ENCODE measurements at places on chromosomes 12 and 14. TPM values are rescaled to one million over a fixed set of nuclear protein-coding genes. Genes with fewer than 3 reads are reported as not detected.

DNA sequence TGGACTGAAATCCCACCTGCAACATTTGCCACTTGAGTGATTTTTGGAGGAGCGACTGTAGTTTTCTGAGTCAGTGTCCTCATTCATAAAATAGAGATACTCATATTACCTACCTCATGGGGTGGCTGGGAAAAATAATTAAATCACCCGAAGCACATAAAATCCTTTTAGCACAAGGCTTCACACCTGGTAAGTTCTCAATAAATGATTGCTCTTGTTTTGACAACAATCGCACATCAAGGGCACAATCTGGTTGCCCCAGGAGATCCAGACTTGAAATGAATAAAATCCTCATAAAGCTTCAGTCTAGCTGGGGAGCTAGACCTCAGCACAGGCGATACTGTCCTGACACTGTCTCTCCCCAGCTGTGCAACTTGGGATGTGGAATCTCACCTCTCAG is 76.0 kb upstream of the CCDC60 start:
- H3K4me3 ChIP-seq, result no peak overlapping the region
- no peaks in the 10 kb centered on the region for H3K4me1 ChIP-seq
- no peak overlapping the region for H3K27ac ChIP-seq
- no peak for DNase-seq
- H3K36me3 ChIP-seq, result no peaks in the 10 kb centered on the region

The TAS2R19 gene
- total RNA-seq, result 5.7 TPM

The KERA gene
- not detected for total RNA-seq

GRCh38 chr12:25793196-25793595 is 165.3 kb upstream of the RASSF8 start:
- no peaks in the 10 kb centered on the region for H3K4me1 ChIP-seq
- H3K36me3 ChIP-seq, result no peaks in the 10 kb centered on the region
- DNase-seq, result no peak
- H3K4me3 ChIP-seq, result no peak overlapping the region

The INHBC gene
- 0.17 TPM for total RNA-seq

- H3K27me3 ChIP-seq, result no peaks in the 10 kb centered on the region
- H3K36me3 ChIP-seq, result no peaks in the 10 kb centered on the region
- H3K4me3 ChIP-seq, result no peak overlapping the region
- no peak overlapping the region for H3K27ac ChIP-seq
Observed at GRCh38 chr12:47733142-47733541, 7.9 kb upstream of the ENDOU start.

GRCh38 chr12:27823038-27823437 is 43.0 kb upstream of the MANSC4 start:
- H3K4me1 ChIP-seq, result peaks cover 3% of the 10 kb centered on the region
- H3K27ac ChIP-seq, result peak overlapping the region; percentile 27
- H3K4me3 ChIP-seq, result peak overlapping the region; percentile 11
- DNase-seq, result no peak
- no peaks in the 10 kb centered on the region for H3K27me3 ChIP-seq
- H3K36me3 ChIP-seq, result no peaks in the 10 kb centered on the region

The A2M gene
- total RNA-seq, result not detected

DNA sequence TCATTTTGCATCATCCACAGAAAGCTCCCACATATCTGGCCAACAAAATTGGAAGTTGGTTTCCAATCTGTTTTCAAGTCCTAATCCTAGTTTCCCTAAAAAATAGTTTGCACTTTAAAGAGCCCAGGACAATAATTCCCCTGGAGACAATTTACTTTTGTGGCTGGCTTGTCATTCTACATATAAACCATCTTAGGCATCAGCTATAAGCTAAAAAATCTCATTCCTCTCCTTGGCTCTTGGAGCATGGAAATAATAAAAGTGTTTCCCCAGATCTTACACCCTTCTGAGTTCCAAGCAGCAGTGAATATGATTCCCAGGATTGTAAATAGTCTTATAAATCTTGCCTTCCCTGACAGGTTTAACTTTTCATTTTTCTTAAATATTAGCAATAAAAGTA is 89.1 kb upstream of the NUDT4 start:
- H3K4me3 ChIP-seq, result no peak overlapping the region
- H3K4me1 ChIP-seq, result no peaks in the 10 kb centered on the region
- no peaks in the 10 kb centered on the region for H3K36me3 ChIP-seq

DNA sequence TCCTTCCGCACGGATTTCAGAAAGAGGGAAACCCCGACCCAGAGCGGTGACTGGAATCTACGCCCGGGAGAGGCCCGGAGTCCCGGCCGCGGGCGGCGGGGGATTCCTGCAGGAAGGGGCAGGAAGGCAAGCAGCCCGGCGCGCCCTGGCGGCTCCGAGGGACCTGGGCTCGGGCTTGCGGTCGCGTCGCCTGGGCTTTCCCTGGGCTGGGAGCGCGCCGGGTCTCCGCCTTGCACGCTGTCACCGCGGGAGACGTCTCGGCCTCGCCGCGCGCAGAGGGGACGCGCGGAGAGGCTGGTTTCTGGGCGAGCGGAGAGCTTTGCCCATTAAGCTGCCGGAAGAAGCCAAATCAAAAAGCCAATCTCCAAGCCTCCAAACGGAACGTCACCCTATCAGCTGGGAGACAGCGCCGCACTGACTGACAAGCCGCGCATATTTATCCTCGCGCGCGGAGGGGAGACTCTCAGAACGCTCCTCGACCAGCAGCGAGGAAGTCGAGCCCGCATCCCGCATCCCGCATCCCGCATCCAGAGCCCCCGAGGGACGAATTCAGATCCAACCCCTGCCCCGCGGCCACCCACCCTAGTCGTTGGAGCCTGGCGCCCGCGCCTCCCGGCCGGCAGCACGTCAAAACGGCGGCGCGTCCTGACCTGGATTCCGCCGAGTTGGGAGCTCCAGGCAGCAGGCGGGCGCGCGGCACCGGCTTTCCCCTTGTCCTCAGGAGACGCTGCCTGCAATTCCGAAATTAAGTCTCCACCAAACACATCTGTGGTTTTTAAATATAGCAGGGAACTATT is at the start of gene SLC8A3:
SLC8A3 (minus strand) TSS at position 293 of the 797 bp plus-strand sequence. CDS start 20,529 bp downstream, outside the sequence.
- DNase-seq, result peak; percentile 33
- H3K36me3 ChIP-seq, result no peaks in the 10 kb centered on the region
- H3K4me1 ChIP-seq, result peaks cover 38% of the 10 kb centered on the region
- H3K27me3 ChIP-seq, result peaks cover 27% of the 10 kb centered on the region

The FLRT2 gene
- not detected for total RNA-seq

GRCh38 chr14:28361486-28361885 is 405.1 kb upstream of the FOXG1 start:
- H3K36me3 ChIP-seq, result no peaks in the 10 kb centered on the region
- no peak overlapping the region for H3K27ac ChIP-seq
- no peak for DNase-seq

DNA sequence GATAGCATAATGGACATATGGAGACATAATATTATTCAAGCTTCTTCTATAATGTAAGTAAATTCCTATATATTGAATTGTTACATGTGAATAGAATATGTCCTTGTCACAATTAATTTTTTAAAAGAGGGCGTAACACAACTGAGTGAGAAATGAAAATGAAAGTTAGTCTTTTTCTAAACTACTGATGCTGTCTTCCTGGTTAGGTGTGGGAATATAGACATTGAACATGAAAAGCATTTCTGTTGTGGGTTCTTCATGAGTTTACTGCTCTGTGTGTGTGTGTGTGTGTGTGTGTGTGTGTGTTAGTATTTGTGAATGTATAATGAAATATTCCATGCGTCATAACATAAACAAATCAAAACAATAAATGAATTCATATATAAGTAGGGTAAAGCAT is 40.5 kb upstream of the RTL1 start:
- H3K4me1 ChIP-seq, result no peaks in the 10 kb centered on the region
- no peaks in the 10 kb centered on the region for H3K36me3 ChIP-seq
- H3K4me3 ChIP-seq, result no peak overlapping the region
- H3K27me3 ChIP-seq, result no peaks in the 10 kb centered on the region

DNA sequence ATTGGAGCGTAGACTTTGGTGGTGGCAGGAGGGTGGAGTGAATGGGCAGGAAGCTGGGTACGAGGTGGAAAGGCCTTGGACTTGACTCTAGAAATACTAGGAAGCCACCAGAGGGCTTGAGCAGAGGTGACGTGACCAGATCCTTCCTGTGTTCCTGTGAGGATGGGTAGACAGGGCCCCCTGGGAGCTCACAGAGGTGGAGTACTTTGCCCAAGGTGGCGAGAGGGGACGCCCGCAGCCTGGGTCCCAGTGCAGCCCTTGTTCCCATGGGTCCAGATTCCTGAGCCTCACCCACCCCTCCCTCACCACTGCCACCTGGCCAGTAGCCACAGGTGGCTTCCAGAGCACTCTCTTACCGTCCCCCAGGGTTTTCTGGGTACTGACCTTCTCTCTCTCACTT is 89.8 kb downstream of the KIF26A start:
- H3K36me3 ChIP-seq, result no peaks in the 10 kb centered on the region
- no peak overlapping the region for H3K27ac ChIP-seq
- no peak for DNase-seq
- H3K4me3 ChIP-seq, result no peak overlapping the region
- no peaks in the 10 kb centered on the region for H3K4me1 ChIP-seq

DNA sequence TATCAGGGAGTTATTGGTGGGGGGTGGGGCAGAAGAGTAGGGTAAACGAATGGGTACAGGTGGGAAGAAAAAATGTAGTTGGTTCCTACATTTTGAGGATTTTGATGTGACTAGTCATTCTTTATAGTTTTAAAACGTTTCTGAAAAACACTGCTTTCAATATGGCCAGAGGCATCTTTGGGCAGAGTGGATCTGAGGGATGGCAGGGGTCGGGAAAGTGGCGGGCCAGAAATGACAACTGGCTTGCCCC is 527 bp upstream of the ATP23 start:
- no peak for DNase-seq
- H3K27me3 ChIP-seq, result no peaks in the 10 kb centered on the region
- H3K36me3 ChIP-seq, result no peaks in the 10 kb centered on the region
- peaks cover 16% of the 10 kb centered on the region for H3K4me1 ChIP-seq

GRCh38 chr12:96063046-96063445 is 27.7 kb upstream of the LTA4H start:
- no peaks in the 10 kb centered on the region for H3K36me3 ChIP-seq
- DNase-seq, result peak; percentile 20
- no peak overlapping the region for H3K27ac ChIP-seq
- H3K4me3 ChIP-seq, result no peak overlapping the region
